ENCODE measurements at places on chromosomes 1 and 21.

- DNase-seq = no peak
These were observed 33.7 kb downstream of the RTCA start for GRCh38 chr1:100299521-100300222.

- DNase-seq = no peak
These were observed 19.4 kb upstream of the CADM3 start for GRCh38 chr1:159152031-159152430.

GRCh38 chr1:93846992-93847810 lies 31.8 kb downstream of the DNTTIP2 start:
- DNase-seq = peak; percentile 82

DNA sequence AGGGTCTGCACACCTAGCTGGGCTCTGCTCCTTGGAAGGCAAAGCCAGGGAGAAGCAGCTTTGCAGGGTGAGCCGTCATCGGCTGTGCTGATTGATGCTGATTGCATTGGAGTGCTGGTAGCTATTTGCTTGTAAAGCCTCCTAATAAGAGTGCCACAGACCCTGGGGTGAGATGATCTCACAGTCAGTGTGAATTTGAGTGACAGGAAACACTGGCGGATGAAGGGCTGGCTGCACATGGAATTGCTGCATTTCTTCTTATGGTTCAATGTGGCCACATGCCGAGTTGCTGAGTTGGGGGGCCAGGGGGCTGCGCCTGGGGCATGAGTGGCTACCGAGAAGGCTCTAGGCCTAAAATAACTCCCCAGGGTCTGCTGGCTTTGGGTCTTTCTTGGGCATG lies 138.2 kb upstream of the CACNA1E start:
- no peak for DNase-seq

DNA sequence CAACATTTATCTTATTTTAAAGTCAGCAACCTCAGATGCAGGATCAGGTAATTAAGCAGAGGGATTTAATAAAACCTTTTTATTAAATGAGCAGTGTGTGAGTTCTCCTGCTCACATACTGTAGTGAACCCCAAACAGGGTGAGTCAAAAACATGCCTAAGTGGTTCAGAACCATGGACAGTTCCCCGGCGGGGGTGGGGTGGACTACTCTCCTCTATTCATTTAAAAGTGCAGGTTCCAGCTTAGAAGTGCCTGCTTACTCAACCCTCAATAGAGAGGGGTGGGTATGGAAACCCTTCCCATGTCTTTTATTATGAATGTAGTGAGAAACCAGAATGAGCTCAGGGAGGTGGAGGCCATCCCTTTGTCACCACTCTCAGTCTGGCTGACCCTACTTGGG lies 397.9 kb downstream of the HHAT start:
- DNase-seq = peak; percentile 2

DNA sequence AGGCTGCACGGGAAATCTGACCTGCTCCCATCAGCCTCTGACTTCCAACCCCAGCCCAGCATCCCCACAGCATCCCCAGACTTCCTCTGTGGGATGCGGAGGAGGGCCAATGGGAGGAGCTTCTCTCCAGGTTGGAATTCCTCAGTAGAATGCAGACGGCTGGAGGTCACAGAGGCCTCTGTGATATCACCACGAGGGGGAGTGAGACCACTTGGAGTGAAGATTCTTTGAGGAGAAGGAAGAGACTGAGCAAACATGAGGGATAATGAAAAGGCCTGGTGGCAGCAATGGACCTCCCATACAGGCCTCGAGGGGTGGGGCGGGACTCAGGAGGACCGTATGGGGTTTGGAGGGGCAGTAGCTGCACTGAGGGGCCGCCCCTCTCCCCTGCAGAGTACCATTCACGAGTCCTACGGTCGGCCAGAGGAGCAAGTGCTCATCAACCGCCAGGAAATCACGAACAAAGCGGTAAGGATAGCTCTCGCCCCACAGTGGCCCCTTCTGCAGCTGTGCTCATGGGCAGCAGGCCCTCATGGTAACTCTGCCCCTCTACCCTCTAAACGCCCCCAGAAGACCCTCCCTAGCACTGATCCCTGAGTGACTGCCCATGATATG lies at the start of gene CATSPER4:
Gene CATSPER4, plus strand, starts transcription at position 230 of the 615 bp plus-strand sequence. Its CDS starts 26 bp downstream, at position 256.
- DNase-seq = no peak

DNA sequence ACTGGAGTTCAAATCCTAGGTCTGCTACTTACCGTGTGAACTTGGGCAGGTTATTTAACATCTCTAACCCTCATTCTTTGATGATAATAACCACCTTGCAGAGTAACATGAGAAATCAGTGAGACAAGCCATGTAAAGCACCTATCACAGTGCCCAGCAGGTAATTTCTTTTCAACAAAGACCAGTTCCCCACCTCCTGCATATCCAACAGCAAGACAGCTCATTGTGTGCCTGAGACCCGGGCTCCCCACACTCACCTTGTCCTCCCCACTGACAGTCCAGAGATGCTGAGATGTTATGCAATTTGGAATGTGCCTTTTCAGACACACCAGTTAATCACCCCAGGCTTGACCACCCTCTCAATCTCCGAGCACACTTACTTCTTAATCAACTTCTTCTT lies 367.6 kb upstream of the DAB1 start:
- DNase-seq = no peak

DNA sequence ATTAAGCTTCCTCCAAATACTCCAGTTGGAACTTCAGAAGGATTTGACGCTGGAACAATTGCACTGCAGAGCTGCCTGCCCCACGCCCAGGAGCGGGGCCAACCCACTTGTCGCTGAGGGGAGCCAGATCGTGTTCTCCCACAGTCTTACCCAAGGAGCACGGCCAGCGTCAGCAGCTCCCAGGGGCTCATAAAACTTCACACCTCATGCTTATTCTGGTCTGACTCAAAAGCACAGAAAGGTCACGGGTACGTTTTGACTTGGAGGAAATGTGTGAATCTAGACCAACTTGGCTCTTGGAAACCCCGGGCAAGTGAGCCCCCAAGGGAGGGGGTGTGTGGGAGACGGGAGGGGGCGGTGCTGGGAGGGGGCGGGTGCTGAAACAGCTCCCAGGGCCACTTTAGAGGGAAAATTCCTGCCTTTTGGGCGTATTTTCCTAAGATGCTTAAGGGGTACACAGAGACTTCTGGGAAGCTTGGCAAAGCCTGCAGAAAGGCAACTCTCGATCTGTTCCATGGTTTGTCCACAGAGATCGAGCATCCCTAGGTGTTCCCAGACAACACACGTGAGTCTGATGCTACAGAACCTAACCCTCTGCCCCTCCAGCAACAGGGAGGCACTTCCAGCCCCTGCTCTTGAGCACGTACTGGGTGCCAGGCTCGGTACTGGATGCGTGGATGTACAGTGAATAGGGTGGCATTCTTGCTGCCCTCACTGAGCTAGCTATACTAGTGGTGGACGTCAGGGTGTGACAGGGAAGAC lies 98.9 kb downstream of the DHRS3 start:
- no peak for DNase-seq

GRCh38 chr1:185338719-185339622 lies 21.9 kb upstream of the IVNS1ABP start:
- no peak for DNase-seq

DNA sequence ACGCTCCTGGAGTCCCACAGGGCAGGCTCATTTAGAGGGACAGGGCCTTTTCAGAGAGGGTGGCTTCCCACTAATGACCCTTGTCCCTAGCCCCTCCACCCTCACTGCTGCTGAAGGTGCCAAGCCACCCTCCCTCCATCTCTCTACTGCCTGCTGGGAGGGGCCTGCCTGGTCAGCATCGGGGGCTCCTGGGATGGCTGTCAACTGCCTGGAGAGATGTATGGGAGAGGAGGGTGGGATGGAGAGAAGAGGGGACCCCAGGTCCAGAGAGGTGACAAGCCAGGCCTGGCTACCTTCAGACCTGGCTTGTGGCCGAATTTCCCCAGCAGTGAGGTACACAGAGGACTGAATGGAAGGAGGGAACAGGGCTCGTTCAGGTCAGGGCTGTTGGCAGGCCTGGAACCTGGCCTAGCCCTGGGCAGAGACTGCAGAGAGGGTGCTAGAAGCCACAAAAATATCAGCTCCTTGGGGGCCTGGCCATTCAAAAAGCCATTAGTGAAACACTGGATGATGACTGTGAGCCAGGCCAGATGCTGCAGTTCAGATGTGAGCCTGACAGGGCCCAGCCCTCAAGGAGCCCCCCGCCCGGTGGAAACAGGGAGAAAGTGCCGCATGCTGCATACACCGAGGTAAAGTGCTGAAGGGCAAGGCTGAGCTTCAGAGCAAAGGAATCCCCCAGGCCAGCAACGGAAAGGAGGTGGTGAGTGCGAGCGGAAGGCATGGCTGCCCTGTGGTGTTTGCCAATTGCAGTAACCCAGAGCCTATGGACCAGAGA lies 20.0 kb downstream of the MMEL1 start:
- no peak for DNase-seq

- DNase-seq = no peak
These were observed 18.0 kb upstream of the ATG4C start for GRCh38 chr1:62765981-62766380.

- no peak for DNase-seq
These were observed 136.7 kb upstream of the C1orf105 start for GRCh38 chr1:172283766-172284165.

DNA sequence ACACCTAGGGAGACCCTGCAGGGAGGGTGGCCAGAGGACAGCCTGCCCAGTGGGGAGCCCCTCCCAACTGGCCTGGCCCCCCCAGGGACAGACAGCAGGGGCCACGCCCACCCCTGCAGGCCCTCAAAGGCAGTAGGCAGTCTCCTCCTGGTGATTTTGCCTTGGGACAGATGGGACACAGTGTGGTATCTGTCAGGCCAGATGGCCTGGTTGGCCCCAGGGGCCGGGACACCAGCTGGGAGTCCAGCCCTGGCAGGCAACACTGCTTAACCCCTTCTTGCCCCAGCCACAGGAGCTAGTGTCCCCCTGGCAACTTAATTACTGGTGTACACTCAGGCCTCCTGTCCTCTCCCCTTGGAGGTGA lies 17.8 kb downstream of the IFFO2 start:
- no peak for DNase-seq

DNA sequence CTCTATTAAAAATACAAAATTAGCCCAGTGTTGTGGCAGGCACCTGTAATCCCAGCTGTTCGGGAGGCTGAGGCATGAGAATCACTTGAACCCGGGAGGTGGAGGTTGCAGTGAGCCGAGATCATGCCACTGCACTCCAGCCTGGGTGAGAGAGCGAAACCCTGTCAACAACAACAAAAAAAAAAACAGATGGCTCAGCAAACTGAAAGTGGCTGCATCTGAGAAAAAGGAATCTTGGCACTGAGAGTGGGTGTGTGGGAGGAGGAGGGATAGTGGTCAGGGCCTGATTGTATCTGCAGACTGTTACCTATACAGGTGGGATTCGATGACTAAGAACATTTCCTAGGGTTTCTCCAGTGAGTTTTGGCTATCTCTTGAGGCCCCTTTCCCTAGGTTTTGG lies 122.2 kb upstream of the BARHL2 start:
- DNase-seq = no peak

Data from SK-N-MC (cell line).